Dermis lymphatic vessel endothelial cell (primary cell): ENCODE measurements at places on chromosomes 1 and 21. TPM values are rescaled to one million over a fixed set of nuclear protein-coding genes. Genes with fewer than 3 reads are reported as not detected.

The FCAMR gene
- not detected in 2 replicates for total RNA-seq

The MEX3A gene
- total RNA-seq, result 2.9 and 4.8 TPM in 2 replicates

The FCRLB gene
- total RNA-seq, result 0.43 TPM in 2 replicates

The LCE2A gene
- not detected in 2 replicates for total RNA-seq

The NTPCR gene
- total RNA-seq, result 8.7 and 10.5 TPM in 2 replicates

The SLFNL1 gene
- total RNA-seq, result 0.17 and 0.22 TPM in 2 replicates

The KIF2C gene
- total RNA-seq, result 4.7 and 5.2 TPM in 2 replicates

The VN1R5 gene
- total RNA-seq, result not detected in 2 replicates

The HSPA6 gene
- 0.22 and 0.60 TPM in 2 replicates for total RNA-seq

The MTARC1 gene
- total RNA-seq, result 6.0 and 7.0 TPM in 2 replicates

The TEDDM1 gene
- not detected in 2 replicates for total RNA-seq

The TNN gene
- total RNA-seq, result not detected in 2 replicates

The AMPD1 gene
- total RNA-seq, result not detected in 2 replicates

The TXNDC12 gene
- 27.1 and 28.0 TPM in 2 replicates for total RNA-seq

The ALX3 gene
- not detected in 2 replicates for total RNA-seq

The KLHDC8A gene
- not detected in 2 replicates for total RNA-seq

The TNFAIP8L2 gene
- 0.11 TPM in 1 of 2 replicates, not detected in the other for total RNA-seq

The RUNX1 gene
- 0.26 and 0.54 TPM in 2 replicates for total RNA-seq

The PM20D1 gene
- 0.22 and 0.26 TPM in 2 replicates for total RNA-seq

The SELP gene
- 0.34 and 0.54 TPM in 2 replicates for total RNA-seq

The TSPAN2 gene
- total RNA-seq, result 0.98 and 1.8 TPM in 2 replicates

The CNKSR1 gene
- not detected in 2 replicates for total RNA-seq

The IL20 gene
- not detected in 2 replicates for total RNA-seq

The PHGDH gene
- 0.95 and 4.2 TPM in 2 replicates for total RNA-seq

The THEM5 gene
- total RNA-seq, result 0.33 and 0.34 TPM in 2 replicates

The OVAAL gene
- total RNA-seq, result not detected in 2 replicates

The CD247 gene
- total RNA-seq, result 0.11 TPM in 1 of 2 replicates, not detected in the other

The CHIT1 gene
- not detected in 2 replicates for total RNA-seq

The FAM3B gene
- total RNA-seq, result not detected in 2 replicates

The FALEC gene
- not detected in 2 replicates for total RNA-seq

The B3GALT5 gene
- not detected in 2 replicates for total RNA-seq

The DNAI4 gene
- total RNA-seq, result 2.9 and 4.5 TPM in 2 replicates

The PBX1 gene
- total RNA-seq, result 0.33 and 1.5 TPM in 2 replicates

The SPRR4 gene
- total RNA-seq, result not detected in 2 replicates

The CD84 gene
- not detected in 2 replicates for total RNA-seq

The PI4KB gene
- total RNA-seq, result 27.6 and 30.1 TPM in 2 replicates

The KRTAP21-2 gene
- not detected in 2 replicates for total RNA-seq

The DEPDC1 gene
- total RNA-seq, result 2.2 and 3.2 TPM in 2 replicates

The RPL11 gene
- total RNA-seq, result 1,631 and 1,774 TPM in 2 replicates

The IFNLR1 gene
- not detected in 2 replicates for total RNA-seq

The FAM110D gene
- 5.5 and 6.3 TPM in 2 replicates for total RNA-seq

The RBP7 gene
- total RNA-seq, result 1.6 and 3.3 TPM in 2 replicates

The RNF186 gene
- not detected in 2 replicates for total RNA-seq
